ENCODE measurements at places on chromosomes 11 and 22. TPM values are rescaled to one million over a fixed set of nuclear protein-coding genes. Genes with fewer than 3 reads are reported as not detected.

GRCh38 chr11:125344846-125345420 lies 151.1 kb downstream of the FEZ1 start:
- no peaks in the 10 kb centered on the region for H3K27me3 ChIP-seq
- no peak overlapping the region for H3K27ac ChIP-seq
- no peak for DNase-seq
- H3K4me1 ChIP-seq: peaks cover 25% of the 10 kb centered on the region
- H3K36me3 ChIP-seq: no peaks in the 10 kb centered on the region

- peaks cover 32% of the 10 kb centered on the region for H3K4me1 ChIP-seq
- H3K27me3 ChIP-seq: no peaks in the 10 kb centered on the region
- peak overlapping the region; percentile 90 for H3K4me3 ChIP-seq
- H3K27ac ChIP-seq: peak overlapping the region; percentile 93
- no peaks in the 10 kb centered on the region for H3K36me3 ChIP-seq
Measured at GRCh38 chr11:746289-747157, 741 bp upstream of the TALDO1 start.

DNA sequence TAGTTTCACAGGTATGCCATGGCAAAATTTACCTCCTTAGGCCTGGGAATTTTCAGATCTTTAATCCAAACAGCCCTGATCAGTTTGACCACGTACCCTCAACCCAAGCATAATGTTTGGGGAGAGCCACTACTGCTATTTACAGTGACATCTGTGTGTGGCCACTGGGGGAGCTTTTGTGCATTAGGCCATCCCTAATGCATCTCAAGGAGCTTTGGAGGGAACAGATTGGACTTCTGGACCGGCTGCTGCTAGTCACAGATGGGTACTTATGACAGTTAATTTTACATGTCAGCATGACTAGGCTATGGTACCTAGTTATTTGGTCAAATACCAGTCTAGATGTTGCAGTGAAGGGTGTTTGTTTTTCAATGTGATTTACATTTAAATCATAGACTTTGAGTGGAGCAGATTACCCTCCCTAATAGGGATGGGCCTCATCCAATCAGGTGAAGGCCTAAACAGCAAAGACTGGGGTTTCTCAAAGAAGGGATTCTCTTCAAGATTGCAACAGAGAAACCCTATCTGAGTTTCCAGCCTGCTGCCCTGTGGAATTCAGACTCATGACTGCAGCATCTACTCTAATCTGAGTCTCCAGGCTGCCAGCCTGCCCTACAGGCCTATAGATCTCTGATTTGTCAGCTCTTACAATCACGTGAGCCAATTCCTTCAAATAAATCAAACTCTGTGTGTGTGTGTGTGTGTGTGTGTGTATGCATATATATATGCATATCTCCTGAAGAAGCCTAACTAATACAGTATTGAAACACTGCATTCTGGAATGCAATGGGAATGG lies 38.0 kb upstream of the GALNT18 start:
- H3K4me3 ChIP-seq: no peak overlapping the region
- no peaks in the 10 kb centered on the region for H3K36me3 ChIP-seq
- H3K4me1 ChIP-seq: no peaks in the 10 kb centered on the region
- H3K27ac ChIP-seq: no peak overlapping the region
- DNase-seq: no peak

- H3K27ac ChIP-seq: no peak overlapping the region
- H3K4me1 ChIP-seq: no peaks in the 10 kb centered on the region
Measured at GRCh38 chr11:8040921-8041285, 40.1 kb upstream of the TUB start.

DNA sequence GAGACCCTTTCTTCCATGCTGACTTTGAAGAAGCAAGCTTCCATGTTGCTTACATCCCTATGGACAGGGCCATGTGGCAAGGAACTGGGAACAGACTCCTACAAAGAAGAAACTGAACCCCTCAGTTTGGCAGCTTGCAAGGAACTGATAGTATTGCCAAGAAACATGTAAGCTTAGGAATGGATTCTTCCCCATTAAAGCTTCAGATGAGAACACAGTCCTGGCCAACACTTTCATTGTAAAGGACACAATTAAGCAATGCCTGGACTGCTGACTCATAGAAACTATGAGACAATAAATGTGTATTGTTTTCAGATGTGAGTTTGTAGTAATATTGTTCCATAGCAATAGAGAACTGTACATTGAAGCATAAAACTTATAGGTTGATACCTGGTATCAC lies 82.4 kb downstream of the AASDHPPT start:
- no peak overlapping the region for H3K27ac ChIP-seq
- DNase-seq: no peak
- no peaks in the 10 kb centered on the region for H3K4me1 ChIP-seq
- H3K27me3 ChIP-seq: no peaks in the 10 kb centered on the region
- H3K4me3 ChIP-seq: no peak overlapping the region

The FXYD2 gene
- not detected for total RNA-seq

DNA sequence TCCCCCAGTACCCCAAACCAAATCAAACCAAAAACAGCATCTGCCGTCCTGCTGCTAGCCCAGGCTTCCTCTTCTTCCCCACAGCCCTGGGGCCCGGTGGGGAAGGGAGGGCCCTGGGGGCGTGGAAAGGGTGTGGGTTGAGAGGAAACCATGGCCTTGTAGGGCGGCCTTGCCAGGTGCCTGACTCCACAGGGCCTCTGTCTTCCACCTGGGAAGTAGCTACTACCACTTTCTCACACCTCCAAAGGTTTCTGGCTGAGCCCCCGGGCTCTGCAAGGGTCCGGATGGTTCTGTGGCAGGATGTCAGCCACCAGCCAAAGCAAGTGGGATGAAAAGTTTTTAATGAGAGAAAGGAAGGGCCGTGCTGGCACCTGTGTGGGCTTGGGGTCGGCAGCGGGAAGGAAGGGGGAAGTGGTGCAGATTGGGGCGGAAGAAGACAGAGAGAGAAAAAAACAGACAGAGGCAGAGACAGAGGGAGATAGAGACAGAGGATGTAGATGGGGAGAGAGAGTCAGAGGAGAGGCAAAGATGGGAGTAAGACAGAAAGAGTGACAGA lies 10.5 kb downstream of the TPST2 start:
- no peaks in the 10 kb centered on the region for H3K27me3 ChIP-seq
- no peaks in the 10 kb centered on the region for H3K36me3 ChIP-seq
- H3K4me1 ChIP-seq: no peaks in the 10 kb centered on the region
- no peak overlapping the region for H3K27ac ChIP-seq
- DNase-seq: no peak

- DNase-seq: no peak
- no peak overlapping the region for H3K27ac ChIP-seq
- H3K4me3 ChIP-seq: no peak overlapping the region
- H3K36me3 ChIP-seq: no peaks in the 10 kb centered on the region
- H3K4me1 ChIP-seq: no peaks in the 10 kb centered on the region
Measured at GRCh38 chr22:39545386-39546365, 13.1 kb upstream of the RPS19BP1 start.

- H3K27me3 ChIP-seq: no peaks in the 10 kb centered on the region
- H3K27ac ChIP-seq: no peak overlapping the region
- peaks cover 20% of the 10 kb centered on the region for H3K4me1 ChIP-seq
Measured at GRCh38 chr11:14193644-14194043, 165.3 kb downstream of the RRAS2 start.

- no peaks in the 10 kb centered on the region for H3K27me3 ChIP-seq
- H3K27ac ChIP-seq: no peak overlapping the region
- H3K36me3 ChIP-seq: peaks cover 32% of the 10 kb centered on the region
- H3K4me3 ChIP-seq: no peak overlapping the region
- H3K4me1 ChIP-seq: no peaks in the 10 kb centered on the region
Measured at GRCh38 chr11:6210274-6210955, 5.1 kb downstream of the C11orf42 start.

DNA sequence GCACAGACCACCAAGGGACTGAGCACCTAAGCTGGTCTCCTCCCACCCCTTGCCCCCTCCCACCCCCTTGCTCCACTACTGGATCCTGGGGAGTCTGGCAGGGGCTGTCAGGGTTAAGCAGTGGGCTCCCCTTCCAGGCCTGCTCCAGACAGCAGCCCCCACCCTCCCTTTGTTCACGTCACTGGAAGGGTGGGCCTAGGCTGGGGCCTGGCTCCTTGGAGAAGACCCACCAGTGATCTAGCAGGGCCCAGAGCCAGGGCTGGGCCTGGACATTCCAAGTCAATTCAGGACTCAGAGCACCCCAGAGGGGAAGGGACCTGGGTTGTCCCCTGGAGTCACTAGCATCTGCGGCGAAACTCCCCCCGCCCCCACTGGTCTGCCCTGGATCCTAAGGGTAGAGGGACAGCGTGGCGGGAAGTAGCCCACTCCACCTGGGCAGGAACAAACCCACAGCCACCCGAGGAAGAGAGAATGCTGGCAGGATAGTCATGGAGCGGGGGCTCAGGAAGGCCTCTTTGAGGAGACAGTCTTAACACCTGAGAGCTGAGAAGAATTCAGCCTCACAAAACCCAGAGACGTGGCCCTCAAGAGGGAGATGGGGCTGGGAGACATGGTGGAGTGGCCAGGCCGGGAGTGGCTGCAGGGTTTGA lies 45.8 kb downstream of the IGLL1 start:
- H3K4me1 ChIP-seq: no peaks in the 10 kb centered on the region
- H3K36me3 ChIP-seq: no peaks in the 10 kb centered on the region
- no peak overlapping the region for H3K4me3 ChIP-seq
- H3K27me3 ChIP-seq: no peaks in the 10 kb centered on the region
- DNase-seq: no peak

The HEPN1 gene
- total RNA-seq: 0.41 TPM

DNA sequence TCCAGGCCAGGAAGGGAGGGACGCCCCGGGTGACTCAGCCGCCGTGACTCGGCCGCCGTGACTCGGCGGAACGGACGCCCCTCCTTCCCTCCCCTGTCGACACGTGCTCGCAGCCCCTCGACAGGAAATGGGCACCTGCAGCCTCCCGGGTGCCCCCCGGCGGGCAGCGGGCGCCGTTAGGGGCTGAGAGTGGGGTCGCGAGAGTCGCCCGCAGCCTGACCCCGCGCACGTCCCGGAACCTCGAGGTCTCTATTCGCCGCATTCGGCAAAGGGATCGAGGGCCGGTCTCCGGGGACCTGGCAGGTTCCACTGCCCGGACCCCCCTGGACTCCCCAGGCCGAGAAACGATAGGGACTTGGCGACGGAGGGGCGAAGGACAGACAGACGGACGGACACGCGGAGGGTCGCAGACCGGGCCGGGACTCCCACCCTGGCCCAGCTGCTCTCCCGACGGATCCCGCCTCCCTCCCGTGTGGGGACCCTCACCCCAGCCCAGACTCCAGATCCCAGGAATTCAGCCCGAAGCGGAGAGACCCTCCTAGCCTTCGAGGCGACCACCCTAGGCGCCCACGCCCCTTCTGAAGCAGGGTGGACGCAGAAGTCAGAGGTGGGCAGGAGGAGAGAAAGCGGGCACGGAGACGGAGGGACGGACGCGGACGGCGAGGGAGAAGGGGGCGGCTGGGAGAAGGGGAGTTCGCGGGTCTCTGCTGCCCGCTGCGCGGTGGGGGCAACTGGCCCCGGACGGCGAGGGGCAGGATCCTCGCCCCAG lies 648 bp downstream of the FOSL1 start:
- H3K4me1 ChIP-seq: peaks cover 5% of the 10 kb centered on the region
- no peaks in the 10 kb centered on the region for H3K36me3 ChIP-seq
- no peaks in the 10 kb centered on the region for H3K27me3 ChIP-seq
- DNase-seq: no peak

The NELL1 gene
- total RNA-seq: 0.78 TPM

The KRTAP5-5 gene
- not detected for total RNA-seq

The SYNGR1 gene
- 9.1 TPM for total RNA-seq

The CLMP gene
- total RNA-seq: 126 TPM

The RIMBP3C gene
- 0.28 TPM for total RNA-seq

All from thoracic aorta (tissue), 2 donors.